ENCODE measurements at places on chromosomes 11 and 22.

GRCh38 chr11:9765320-9766101, 101.6 kb downstream of the SWAP70 start:
- no peak for DNase-seq

- no peak for DNase-seq
These were observed 28.4 kb upstream of the RAPSN start for GRCh38 chr11:47477323-47477722.

DNA sequence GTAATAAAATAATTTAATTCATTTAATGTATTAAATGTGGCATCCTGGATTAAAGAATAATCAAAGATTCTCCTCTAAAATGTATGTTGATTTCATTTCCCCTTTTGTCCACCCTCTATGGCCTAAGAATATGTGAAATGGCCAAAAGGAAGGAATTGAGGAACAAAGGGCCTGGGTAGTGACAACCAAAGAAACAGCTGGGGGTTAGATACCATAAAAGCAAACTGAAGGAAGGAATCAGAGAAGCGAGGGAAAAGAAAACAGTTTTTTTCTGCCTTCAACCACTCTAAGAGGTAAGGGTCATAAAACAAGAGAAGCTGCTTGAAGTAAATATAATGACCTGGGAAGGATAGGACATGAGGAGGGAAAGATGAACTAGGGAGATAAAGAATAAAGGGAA, 139.3 kb downstream of the FAM76B start:
- no peak for DNase-seq

DNA sequence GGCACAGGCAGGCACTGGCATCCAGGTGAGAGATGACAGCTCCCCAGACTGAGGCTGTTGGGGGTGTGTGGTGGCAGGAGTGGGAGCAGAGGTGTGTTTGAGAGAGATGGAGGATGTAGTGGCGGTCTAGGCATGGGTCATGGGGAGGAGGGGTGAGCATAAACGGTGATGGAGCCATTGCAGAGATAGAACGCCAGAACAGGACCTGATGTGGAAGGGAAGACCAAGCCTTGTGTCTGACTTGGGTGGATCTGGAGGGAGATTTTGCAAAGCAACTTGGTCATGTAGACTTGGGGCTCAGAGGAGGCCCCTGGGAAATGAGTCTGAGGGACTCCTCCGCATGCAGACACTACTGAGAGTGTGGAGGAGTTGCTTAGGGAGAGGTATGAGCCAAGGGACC, 50.0 kb upstream of the CLDN5 start:
- no peak for DNase-seq

DNA sequence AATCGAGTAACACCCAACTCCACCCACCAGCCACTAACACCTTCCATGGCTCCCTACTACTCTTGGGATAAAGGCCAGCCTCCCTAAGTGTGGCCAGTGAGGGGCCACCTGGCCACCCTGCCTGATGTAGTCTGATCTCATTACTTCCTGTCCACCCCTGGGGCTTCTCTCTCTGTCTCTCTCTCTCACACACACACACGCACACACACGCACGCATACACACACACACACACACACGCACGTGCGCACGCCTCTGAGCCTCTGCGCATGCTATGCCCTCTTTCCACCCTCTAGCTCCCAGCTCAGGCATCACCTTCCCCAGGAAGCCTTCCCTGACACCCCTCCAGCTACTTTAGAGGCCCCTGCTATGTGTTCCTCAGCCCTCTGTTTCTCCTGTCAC, 3.9 kb downstream of the MFNG start:
- DNase-seq, result no peak

- no peak for DNase-seq
These were observed 4.7 kb upstream of the C11orf86 start for GRCh38 chr11:66970371-66970806.

GRCh38 chr22:50243685-50244419, 971 bp downstream of the TUBGCP6 start:
- no peak for DNase-seq

DNA sequence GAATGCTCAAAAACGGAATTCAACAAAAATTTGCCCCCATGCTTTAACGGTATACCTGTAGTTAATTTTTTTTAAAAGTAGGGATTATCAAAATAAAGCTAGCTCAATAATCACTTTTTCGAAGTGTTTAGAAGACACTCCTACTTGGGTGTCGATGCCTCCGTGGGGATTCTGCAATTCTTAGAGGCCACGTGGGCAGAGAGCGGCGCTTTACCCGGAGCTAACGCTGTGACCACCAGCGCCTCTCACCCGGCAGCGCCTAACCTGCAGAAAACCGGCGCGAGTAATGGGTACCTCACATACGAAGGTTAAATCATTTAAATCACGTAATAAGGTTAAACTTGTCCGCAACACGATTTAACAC, 583 bp downstream of the TAF1D start:
- no peak for DNase-seq

- no peak for DNase-seq
These were observed 4.5 kb downstream of the CLMP start for GRCh38 chr11:123190518-123190917.

DNA sequence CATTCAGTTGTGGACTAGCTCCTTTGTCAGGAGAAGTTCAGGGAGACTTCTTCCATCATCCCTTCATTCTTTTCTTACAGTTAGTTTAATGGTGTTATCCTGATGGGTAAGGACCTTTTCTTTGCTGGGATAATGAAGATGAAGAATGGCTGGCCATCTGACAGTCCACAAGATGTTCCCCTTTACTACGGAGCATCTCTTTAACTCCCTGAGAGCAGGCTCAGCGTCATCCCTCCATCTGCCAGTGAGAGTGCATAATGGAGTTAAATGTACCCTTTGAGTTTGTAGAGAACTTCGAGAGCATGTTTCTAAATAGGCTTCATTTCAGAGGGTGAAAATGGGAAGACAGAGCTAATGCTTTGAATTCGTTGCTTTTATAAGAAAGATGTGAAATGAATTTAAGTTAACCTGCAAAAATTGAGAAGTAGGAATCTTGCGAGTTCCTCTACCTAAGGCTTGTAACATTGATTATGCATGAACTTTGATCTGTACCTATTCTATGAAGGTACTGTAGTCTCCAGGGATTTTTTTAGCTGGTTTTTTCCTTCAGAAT, 1.7 kb downstream of the EP300 start:
- no peak for DNase-seq

- DNase-seq, result no peak
These were observed 70.5 kb upstream of the PARVA start for GRCh38 chr11:12306830-12307229.

- DNase-seq, result no peak
These were observed 74.1 kb downstream of the PIWIL4 start for GRCh38 chr11:94641167-94641761.

GRCh38 chr22:35631597-35631996, 14.5 kb upstream of the MB start:
- no peak for DNase-seq

DNA sequence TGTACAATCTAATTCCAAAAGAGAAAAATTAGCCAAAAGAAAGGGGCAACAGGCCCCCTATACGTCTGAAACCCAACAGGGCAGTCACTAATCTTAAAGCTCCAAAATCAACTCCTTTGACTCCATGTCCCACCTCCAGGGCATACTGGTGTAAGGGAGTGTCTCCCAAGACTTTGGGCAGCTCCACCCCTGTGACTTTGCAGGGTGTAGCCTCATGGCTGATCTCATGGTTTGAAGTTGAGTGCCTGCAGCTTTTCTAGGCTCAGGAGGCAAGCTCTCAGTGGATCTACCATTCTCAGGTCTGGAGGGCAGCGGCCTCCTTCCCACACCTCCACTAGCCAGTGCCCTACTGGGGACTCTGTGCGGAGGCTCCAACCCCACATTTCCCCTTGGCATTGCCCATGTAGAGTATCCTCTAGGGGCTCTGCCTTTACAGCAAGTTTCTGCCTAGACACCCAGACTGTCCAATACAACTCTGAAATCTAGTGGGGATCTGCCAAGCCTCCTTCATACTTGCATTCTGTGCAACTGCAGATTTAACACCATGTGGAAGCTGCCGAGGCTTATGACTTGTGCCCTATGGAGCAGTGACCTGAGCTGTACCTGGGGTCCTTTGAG, 94.5 kb downstream of the TRIM29 start:
- no peak for DNase-seq

- DNase-seq, result no peak
These were observed 625.9 kb downstream of the TBC1D22A start for GRCh38 chr22:47388331-47388730.

GRCh38 chr11:727281-727701, 20.0 kb upstream of the TALDO1 start:
- DNase-seq, result no peak

- DNase-seq, result no peak
These were observed 20.9 kb upstream of the UPB1 start for GRCh38 chr22:24474221-24474620.

GRCh38 chr11:69930081-69931059, 111.2 kb upstream of the FGF3 start:
- no peak for DNase-seq

DNA sequence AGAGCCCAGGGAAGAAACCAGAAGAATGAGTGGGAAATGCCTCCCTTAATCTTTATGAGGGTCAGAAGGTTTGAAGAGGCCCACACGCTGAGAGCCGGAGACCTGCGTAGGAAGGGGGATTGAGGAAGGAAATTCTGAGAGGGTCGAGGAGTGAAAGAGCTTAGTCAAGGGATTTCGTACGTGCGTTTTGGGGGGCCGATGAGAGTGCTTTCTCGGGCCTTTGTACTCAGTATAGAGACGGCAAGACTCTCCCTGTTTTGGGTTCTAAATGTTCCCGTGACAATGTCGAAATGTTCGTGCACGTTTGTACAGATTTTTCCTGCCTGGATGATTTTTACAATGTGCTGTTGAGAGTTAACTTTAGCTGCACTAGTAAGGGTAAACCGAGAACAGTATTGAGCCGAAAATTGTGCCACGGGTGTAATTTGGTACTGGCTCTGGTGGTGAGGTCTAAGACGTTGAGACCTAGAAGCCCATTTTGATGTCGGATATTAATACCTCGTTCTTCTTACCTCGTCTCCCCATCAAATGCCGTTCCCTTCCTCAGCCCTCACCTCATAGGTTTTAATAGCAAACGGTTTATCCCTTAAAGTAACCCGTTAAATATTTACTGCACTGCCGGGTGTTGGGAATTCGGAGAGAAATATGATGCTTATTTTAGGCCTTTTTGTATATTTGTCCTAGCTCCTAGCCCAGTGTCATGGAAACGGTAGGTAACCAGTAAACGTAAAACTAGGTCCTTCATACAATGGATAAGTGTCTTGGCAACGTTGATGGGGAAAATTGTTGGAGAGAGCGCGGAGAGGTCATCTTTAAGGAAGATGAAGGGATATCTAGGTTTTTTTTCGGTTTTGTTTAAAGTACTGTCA, 734 bp downstream of the C11orf58 start:
- no peak for DNase-seq

GRCh38 chr11:132125988-132126871, 755.8 kb downstream of the NTM start:
- DNase-seq, result no peak

DNA sequence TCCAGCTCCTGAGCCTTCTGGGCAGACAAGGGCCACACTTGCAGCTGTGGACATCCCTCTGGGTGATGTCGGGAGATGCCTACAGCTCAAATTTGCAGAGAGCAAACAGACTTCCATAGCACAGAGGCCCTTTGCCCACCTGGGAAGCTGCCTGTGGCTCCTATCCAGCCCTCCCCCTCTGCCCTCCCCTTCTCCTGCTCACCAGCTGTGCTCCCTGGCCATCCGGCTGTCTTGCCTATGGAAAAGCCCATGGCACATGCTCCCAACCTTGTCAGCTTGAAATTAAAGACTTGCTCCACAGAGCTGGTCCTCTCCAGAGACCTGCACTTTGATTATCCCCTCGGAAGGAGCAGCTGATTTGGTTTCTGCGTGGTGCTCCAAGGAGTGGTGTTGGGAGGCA, 118.9 kb upstream of the NECTIN1 start:
- DNase-seq, result no peak

- DNase-seq, result no peak
These were observed 13.8 kb upstream of the FBLN1 start for GRCh38 chr22:45488764-45489370.

DNA sequence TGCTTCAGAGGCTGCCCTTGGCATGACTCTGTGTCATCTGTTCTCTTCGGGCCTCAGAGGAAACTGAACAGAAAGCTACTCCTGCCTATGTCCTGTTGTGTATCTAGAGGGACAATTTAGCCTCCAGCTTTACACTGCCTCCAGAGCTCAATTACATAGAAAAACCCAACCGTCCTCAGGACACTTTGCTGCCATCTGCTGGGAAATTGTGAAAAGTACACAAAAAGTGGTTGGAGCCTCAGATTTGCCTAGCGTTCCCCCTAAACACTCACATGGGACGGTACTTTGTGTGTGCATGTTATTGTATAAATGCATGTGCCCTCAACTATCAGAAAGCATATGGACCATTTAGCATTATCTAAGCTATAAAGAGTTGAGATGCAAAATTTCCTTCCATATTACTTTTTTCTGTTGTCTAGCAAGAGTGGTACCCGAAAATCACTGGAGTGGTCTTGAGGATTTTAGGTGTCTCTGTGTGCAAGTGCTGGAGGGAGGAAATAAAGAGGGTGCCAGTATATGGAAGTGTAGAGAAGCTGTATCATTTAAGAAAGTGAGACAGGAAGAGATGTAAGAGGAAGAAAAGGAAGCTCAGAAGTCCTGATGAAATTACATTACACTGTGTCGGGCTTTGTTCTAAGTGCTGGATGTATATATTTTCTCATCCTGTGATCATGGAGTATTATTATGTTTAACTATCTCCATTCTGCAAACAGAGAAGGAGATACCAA, 8.7 kb upstream of the MS4A4E start:
- no peak for DNase-seq

GRCh38 chr11:86811637-86812321, 11.4 kb downstream of the PRSS23 start:
- DNase-seq, result no peak

DNA sequence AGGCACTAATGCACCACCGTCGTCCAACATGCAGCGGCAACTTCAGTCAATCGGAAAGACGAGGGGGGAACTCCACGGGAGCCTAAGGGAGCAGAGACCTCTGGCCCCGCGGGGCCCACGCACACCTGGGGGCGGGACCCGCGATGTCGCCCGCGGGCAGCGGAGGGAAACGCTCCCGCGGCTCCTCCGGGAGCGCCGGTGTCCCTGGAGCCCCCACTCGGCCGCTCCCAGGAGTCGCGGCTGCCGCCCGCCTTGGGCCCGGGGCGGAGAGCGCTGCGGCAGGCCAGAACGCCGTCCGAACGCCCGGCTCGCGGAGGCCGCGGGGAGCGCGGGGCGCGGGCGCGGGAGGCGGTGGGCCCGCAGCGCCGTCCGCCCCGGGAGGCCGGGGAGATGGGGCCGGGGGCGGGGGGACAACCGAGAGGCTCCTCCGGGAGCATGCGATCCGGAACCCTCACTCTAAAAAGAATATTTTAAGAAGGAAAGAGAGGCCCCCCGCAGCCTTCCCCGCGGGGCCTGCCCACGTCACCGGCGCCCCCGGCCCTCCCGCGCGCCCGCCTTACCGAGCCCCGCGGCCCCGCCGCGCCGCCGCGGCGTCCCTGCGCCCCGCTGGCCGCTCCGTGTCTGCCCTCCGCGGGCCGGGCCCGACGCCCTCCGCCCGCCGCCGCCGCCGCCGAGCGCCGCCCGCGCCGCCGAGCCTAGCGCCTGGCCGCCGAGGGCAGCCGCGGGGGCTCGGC, 86.6 kb upstream of the ARHGAP32 start:
- no peak for DNase-seq

- DNase-seq, result no peak
These were observed 455.8 kb downstream of the MIAT start for GRCh38 chr22:27113211-27113635.

- DNase-seq, result no peak
These were observed 115.8 kb upstream of the PARVA start for GRCh38 chr11:12261551-12261950.

- no peak for DNase-seq
These were observed 97.2 kb downstream of the JRKL start for GRCh38 chr11:96486890-96487611.
